Suprapubic skin (tissue), 4 donors: ENCODE measurements at places on chromosomes 6 and 20. TPM values are rescaled to one million over a fixed set of nuclear protein-coding genes. Genes with fewer than 3 reads are reported as not detected.

The ZC2HC1B gene
- not detected for total RNA-seq

The EPPIN gene
- 0.42 TPM for total RNA-seq

GRCh38 chr20:32315891-32316290, 38.4 kb downstream of the KIF3B start:
- no peak for DNase-seq

- no peak for DNase-seq
These were observed 70.7 kb downstream of the ANKRD6 start for GRCh38 chr6:89503641-89504040.

DNA sequence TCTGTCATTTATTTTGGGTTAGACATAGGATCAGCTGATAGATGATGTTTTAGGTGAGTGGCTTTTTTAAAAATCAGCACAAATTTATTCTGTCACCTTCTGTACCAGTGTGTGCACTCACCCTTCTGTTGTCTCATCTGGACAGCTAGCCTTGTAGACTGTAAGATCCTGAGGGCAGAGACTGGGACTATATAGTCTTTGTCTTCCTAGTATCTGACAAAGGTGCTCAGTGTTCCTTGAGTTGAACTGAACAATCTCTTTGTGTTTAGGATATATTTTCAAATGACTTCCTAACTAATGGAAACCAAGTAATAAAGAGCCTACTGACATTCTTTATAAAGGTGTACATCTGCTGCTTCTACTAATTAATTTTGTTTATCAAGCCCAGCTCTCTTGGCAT, 3.0 kb downstream of the DCBLD1 start:
- no peak for DNase-seq

GRCh38 chr6:135226537-135226936, 45.4 kb downstream of the MYB start:
- DNase-seq = no peak
